ENCODE measurements at places on chromosomes 16 and 17.

- DNase-seq, result no peak
Observed at GRCh38 chr17:79952265-79952877, 83.3 kb downstream of the TBC1D16 start.

DNA sequence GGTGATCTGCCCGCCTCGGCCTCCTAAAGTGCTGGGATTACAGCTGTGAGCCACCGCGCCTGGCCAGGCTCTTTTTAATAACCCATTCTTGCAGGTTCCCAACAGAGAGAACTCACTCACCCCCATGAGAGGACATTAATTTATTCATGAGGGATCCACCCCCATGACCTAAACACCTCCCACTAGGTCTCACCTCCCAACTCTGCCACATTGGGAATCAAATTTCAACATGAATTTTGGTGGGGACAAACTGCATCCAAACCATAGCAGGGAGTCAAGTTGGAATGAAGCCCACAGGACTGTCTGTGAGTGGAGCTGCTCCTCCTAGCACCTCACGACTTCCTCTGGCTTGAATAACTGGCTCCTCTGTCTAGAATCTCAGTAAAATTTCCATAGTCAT, 85.5 kb downstream of the WWP2 start:
- no peak for DNase-seq

DNA sequence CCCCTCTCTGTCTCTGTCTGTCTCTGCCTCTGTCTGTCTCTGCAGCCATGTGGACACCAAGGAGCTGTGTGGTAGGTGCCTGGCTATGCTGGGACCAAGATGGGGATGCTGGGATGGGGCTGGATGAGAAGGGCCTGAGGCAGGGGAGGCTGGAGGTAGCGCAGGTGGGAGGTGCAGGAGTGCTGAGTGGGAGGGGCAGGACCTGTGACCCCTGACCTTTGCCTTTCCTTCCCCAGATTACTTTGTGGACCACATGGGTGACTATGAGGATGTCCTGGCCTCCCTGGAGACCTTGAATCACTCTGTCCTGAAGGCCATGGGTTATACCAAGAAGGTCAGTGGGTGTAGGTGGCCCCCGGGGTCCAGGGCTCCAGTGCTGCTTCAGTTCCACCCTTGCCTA, 12.8 kb downstream of the NECAB2 start:
- no peak for DNase-seq

DNA sequence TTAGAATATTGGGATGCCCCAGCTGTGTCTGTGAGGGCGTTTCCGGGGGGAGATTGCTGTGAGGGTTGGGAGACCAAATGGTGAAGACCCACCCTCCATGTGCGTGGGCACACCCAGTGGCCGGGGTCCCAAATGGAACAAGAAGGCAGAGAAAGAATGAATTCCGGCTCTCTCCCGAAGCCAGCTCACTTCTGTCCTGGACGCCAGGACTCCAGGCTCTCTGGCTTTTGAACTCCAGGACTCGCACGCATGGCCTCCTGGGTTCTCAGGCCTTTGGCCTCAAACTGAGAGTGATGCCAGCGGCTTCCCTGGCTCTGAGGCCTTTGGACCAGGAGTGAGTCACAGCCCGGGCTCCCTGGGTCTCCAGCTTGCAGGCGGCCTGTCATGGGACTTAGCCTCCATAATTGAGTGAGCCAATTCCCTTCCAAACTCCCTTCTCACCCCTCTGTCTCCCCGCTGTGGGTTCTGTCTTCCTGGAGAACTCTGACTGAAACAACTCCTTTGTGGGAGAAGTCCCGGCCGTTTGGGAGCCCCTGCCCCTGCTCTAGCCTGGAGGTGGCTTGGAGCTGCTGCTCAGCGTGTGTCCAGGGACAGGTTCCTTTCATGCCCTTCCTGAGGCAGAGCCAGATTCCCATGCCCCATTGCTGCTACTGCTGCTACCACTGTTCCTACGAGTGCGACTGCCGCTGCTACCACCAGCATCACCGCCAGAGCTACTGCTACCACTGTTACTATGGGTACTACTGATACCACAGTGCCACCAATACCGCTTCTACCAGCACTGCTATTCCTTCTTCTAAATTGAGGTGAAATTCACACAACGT, 49.8 kb upstream of the CBX4 start:
- no peak for DNase-seq

- peak; percentile 77 for DNase-seq
Observed at GRCh38 chr16:89489040-89489897, 1.1 kb downstream of the ANKRD11 start.

- DNase-seq, result peak; percentile 42
Observed at GRCh38 chr17:42407289-42407836, 15.7 kb downstream of the CAVIN1 start.

- peak; percentile 58 for DNase-seq
Observed at GRCh38 chr16:29806099-29806579, at the start of gene MAZ. TSS of gene MAZ (plus strand) at chr16:29806529. CDS start at chr16:29806702, 173 bp downstream.

DNA sequence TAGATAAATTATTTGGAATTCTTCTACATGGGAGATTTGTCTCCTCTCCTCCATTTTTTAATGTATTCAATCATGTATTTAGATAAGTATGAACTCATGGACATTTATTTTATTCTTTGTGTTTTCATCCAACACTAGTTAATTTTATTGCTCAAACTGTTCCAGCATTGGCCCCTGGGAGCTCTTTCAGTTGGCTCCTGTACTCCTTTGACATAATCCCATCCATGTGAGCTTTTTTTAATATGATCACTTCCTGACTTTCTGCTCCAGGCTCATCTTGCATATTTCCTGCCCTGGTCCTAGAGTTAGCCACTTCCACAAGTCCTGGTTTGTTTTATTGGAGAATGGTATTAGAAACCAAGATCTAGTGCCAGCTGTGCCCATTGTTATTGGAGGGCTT, 419.0 kb upstream of the CDH11 start:
- DNase-seq, result no peak

- DNase-seq, result no peak
Observed at GRCh38 chr17:65987988-65988387, 203.9 kb downstream of the CEP112 start.

DNA sequence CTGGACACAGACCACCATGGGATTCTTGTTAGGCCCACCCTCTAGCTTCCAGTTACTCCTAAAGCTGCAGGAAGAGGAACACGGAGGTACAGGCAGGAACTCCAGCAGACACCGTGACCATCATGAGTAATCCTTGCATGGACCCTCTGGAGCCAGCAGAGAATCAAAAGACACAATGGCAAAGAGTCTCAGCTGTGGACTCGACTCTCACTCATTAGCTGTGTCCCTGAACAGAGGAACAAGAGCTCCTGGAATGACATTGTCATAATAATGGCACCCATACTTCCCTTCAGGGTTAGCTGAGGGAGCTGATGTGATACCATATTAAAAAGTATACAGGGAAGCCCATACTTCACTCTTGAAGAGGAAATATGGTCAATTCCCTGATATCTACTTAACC, 176.3 kb upstream of the ASIC2 start:
- no peak for DNase-seq

GRCh38 chr16:74893541-74893940, 91.4 kb downstream of the WDR59 start:
- no peak for DNase-seq
